ENCODE measurements at places on chromosomes 2 and 18.

DNA sequence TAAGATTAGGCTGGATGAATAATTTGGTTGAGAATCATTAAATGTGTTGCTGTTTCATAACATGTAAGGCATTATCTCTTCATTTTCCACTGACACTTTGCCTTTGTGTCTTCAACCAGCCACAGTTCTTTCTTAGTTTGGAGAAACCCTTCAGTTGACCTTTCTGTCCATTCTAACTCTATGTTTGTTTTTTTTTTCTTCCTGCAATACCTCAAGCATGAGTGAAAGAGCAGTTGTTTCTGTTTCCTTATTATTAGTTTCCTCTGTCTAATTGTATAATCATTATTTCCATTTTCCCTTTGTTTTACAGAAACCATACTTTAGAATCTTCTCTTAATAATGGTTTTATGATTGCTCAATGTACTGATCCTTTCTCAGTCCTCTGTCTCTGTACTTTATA lies 25.6 kb downstream of the HADHB start:
- DNase-seq = no peak

- DNase-seq = no peak
These were observed 304.6 kb downstream of the XIRP2 start for GRCh38 chr2:167192833-167193232.

DNA sequence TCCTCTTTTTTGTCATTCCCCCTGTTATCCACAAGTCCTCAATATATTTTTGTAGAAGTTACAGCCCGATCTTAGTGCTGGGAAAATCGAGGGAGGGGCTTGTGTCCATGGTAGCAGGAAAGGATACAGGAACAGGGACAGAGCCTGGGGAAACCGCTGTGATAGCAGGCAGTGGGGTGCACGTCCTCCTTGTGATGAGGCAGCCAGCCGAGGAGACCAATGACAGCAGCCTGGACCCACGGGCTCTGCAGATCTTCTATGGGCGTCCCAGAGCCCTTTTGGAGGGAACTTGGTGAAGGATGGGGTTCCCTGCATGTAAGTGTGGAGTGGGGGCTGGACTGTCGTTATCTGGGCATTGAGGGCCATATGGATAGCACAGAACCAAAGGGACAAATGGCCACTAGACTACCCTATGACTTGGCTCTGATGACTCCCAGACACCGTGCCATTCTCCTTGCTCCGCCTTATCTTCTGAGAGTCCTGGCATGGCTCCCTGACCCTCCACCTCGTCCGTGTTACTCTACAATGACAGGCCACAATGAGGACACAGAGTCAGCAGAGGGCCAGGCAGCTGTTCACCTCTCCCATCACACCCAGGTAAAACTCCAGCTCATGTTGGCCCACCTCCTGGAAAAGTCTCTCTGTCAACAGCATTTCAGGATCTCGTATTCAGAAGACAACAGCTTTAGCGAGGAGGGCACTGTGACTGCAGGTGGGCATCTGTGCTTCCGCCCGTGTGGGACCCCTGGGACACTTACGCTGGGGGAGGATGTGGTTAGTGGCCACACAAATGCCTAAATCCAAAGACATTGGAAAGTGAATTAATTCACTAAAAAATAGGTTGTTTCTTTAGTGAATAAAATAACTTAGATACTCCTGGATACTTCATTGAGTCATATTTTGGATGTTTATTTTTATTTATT lies 100.1 kb downstream of the VAPA start:
- no peak for DNase-seq

GRCh38 chr2:196213252-196213980 lies 42.0 kb upstream of the STK17B start:
- no peak for DNase-seq

- DNase-seq = no peak
These were observed 6.9 kb downstream of the ZNF24 start for GRCh38 chr18:35337286-35337685.

- no peak for DNase-seq
These were observed 80.4 kb downstream of the TGFA start for GRCh38 chr2:70473101-70473722.

DNA sequence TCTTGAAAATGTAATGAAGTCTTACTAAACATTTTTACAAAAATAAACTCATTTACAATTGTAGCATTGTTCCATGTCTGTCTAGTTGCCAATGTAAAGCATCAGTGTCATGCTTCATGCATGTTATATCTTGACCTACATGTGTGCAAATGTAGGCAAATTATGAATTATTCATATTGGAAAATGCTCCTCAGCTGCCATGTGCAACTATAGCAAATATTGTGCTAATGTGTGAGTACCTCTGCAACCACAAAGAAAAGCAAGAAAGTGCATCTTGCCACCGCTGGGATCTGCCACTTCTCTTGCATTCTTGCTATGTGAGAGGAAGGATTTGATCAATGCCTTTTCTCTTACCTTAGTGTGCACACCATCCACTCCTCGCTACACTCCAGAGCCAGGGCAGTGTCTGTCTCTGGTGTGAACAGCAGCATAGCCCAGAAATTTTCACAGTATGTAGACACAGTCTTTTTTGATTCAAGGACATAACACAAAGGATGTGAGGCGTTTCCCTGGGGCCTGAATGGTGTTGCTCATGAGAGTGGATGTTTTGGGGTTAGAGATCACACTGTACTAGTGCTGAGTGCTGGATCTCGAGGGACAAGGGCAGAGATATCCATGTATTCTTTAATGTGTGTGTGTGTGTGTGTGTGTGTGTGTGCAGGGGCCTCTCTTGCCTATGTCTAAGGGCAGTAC lies 47.6 kb upstream of the HAAO start:
- no peak for DNase-seq

- no peak for DNase-seq
These were observed 9.4 kb downstream of the ZNF24 start for GRCh38 chr18:35334821-35335220.

GRCh38 chr2:33488715-33489540 lies 12.5 kb downstream of the RASGRP3 start:
- no peak for DNase-seq

DNA sequence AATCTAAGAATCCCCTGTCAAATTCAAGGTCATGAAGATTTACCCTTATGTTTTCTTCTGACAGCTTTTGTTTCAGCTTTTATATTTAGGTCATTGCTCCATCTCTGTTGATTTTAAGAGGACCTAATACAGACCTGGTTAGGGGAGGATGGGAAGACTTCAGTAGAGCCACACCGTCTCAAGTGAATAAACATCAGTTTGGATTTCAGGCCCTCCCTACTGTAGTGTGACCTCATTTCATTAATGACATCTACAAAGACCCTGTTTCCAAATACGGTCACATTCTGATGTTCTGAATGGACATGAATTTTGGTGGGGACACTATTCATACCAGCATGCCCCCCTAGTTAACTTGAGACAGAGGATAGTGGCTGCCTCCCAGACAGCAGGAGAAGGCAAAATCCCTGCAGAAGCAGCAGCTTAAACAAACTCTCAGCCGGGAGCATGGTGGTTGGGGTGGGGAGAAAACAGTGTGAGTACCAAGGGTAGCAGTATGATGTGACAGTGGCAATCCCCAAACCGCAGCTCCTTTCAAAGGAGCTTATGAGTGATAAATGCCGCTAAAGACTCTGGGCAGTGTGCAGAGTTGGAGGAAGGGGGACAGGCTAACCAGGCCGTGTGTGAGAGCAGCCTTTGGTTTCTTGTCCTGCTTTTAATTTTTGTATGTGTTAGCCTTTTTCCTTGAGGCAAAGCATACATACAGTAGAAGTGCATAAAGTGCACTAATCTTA lies 65.9 kb upstream of the TNP1 start:
- no peak for DNase-seq

GRCh38 chr2:71849111-71849510 lies 298.6 kb downstream of the CYP26B1 start:
- peak; percentile 30 for DNase-seq

DNA sequence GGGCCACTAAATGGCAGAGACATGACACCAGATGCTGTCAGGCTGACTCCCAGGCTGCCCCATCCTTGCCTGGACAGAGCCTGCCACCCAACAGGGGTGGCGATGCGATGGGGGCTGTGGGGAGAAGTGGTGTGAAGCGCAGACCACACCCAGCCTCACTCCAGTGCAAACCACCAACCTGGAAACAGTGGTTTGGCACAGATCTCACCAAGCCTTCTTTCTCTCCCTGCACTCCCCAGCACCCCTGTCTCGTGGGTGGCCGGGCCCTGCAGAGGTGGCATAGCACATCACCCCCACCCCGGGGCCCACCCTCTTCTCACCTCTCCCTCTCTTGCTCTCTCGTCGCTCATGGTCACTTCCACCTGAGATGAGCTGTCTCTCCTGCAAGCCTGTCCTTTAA lies 32.6 kb downstream of the CIB4 start:
- DNase-seq = no peak

DNA sequence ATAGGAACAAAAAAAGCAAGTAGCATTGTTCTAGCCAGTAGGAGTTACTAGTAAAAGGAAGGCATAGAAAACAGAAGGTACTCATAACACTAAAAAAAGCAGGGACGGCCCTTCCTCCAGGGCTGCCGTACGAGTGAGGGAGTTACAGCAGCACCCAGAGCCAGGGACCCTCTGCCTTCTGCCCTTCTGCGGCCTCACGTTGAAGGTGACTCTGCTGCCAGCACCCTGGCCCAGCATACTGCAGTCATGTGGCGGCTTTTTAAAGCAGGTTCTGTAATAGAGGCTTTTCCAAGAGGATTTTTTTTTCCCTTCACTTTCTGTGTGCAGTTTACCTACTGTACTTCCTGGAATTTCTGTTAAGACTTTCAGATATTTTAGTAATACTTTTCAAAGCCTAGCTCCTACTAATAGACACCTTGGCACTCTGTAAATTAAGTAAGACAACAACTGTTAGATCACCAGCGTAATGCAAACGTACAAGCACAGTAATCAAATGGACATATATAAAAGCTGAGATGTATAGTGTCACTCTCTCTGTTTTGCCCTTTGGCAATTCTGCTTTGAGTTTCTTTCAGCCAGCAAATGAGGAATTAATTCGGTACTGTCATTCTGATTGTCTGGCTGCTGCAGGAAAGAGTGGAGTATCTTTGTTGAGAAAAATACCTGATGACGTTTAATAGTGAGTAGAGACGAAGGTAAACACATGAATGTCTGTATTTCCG lies 161.5 kb downstream of the PTGR3 start:
- no peak for DNase-seq

- peak; percentile 80 for DNase-seq
These were observed at the start of gene PRKD3 for GRCh38 chr2:37324786-37325624. Gene PRKD3 (minus strand): TSS chr2:37324833. CDS start chr2:37316524, 8,309 bp downstream.

- no peak for DNase-seq
These were observed 488.7 kb upstream of the ID2 start for GRCh38 chr2:8193146-8193545.

DNA sequence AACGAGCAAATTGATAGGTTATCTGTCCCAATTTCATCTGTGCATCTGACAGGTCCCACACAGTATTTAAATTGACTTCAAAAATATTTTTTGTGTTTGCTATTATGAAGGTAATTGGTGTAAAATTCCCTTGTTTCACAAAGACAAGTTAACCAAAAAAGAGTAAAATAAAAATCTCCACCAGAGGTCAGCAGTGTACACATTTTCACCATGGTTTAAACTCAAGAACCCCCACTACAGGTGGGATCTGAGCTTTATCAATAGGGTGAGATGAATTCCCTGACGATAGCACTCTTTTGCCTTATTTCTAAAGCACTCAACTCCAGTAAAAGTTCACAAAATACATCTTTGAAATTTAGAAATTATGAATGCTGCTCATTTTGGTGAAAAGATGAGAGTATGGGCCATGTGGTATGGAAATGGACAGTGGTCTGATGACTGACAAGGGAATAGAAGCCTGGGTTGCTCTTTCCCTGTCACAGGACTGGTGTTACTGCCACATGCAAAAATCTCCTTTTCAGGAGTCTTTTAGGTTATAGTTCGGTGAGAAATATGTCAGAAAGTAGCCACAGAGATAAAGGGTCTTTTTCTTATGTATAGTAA lies 68.0 kb downstream of the SERPINB8 start:
- no peak for DNase-seq

DNA sequence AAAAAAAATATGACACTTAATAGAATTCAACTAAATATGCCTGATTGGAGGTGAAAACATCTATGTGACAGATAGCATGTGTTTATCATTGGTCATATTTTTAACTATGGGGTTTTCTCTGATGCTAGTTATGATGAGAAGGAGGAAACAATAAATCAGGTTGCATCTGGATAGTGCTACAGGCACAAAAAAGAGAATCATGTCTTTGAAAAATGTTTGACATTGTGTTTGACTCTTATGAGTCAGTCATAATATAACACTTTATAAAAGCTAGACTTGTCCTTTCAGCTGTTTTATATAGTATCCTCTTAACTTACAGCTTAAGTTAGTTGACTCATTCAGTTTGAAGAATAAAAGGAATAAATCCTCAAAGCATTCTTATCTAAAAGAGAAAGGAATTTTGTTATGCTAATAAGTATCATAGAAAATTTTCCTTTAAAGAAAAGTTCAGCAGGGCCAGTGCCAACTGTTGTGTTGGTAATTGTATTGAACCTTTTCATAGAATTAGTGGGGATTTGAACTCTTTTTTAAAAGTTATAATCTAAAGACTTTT lies 78.4 kb upstream of the UBXN4 start:
- DNase-seq = no peak

DNA sequence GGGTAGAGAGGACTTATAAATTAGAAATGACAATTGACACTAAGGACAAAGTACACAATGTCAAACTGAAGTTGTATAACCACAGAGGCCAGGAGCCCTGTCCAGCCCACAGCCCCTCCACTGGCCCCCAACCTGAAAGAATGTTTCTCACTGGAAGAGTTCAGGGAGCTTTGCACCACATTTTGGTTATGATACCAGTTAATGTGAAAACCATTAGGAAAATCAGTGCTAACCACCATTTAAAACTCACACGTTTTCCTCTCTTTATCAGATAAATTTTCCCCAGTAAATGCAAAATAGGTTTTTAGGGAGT lies 6.2 kb upstream of the IL1RL2 start:
- no peak for DNase-seq

- peak; percentile 49 for DNase-seq
These were observed 87.8 kb upstream of the RBMS1 start for GRCh38 chr2:160581448-160581847.

DNA sequence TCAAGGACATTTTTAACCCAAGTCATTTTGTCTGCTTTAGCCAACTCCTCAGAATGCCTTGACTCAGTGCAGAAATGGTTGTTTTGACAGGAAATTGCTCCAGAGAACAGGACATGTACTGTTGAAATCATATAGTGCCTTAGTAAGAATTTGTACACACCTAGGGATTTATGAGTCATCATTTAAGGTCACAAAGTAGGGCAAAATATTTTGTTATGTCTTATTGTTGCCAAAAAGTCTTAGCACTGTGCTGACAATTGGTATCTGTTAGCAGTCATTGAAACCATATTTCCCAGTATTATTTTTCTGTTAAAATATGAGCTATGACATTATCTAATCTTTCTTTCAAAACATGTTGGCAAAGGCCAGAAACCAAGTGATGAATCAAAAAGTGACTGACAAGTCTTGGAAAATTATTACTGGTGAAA lies 104.5 kb downstream of the OSBPL6 start:
- DNase-seq = no peak

GRCh38 chr2:241003369-241003768 lies 5.0 kb downstream of the SNED1 start:
- no peak for DNase-seq

- DNase-seq = no peak
These were observed 9.0 kb upstream of the DSEL start for GRCh38 chr18:67525328-67526099.

- DNase-seq = no peak
These were observed 116.2 kb downstream of the RIF1 start for GRCh38 chr2:151525821-151526373.

- DNase-seq = no peak
These were observed 68.6 kb downstream of the EXOC6B start for GRCh38 chr2:72757177-72757775.

GRCh38 chr2:106686814-106687213 lies 199.2 kb downstream of the ST6GAL2 start:
- no peak for DNase-seq

- DNase-seq = no peak
These were observed 22.2 kb downstream of the KCNJ3 start for GRCh38 chr2:154720651-154721050.

Data from H9 (cell line).